ENCODE measurements at places on chromosomes 1 and 21.
A peak's percentile ranks its signal among the peaks of the same experiment; 100 is the strongest.

DNA sequence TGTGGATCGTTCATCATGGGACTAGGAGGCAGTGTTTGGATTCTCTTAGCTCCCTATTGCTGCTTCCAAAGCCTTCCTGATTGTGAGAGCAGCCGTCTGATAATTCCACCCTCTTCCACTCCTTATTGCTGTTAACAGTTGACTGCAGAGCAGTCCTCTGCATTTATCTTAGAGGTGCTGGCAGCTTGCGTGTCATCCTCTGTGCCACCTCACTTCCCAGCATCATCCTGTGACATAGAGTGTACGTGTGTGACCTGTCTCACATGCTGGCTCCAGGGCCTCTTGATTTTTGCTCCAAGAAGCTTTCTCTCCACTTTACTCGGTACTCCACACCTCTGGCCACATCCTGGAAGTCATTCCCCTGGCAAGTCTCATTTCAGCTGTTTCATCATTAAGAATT lies 53.0 kb upstream of the DYNLT5 start:
- no peak for DNase-seq

- peak; percentile 37 for DNase-seq
Measured at GRCh38 chr1:101509370-101509769, 272.6 kb downstream of the S1PR1 start.

DNA sequence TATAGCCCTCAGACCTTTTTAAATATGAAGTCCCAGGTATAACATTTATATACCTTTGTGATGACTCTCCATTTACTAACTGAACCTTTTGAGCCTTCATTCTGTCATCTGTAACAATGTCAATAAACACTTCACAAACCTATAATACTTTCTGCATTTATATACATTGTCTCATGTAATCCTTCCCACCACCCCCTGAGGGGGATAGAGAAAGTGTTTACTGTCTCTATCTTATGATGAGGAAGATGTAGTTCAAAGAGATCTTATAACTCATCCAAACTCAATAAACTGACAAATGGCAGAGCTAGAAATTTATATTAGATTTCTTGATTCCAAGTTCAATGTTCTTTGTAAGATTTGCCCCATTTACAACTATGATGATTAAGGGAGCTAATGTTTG lies 48.3 kb upstream of the CR2 start:
- no peak for DNase-seq

DNA sequence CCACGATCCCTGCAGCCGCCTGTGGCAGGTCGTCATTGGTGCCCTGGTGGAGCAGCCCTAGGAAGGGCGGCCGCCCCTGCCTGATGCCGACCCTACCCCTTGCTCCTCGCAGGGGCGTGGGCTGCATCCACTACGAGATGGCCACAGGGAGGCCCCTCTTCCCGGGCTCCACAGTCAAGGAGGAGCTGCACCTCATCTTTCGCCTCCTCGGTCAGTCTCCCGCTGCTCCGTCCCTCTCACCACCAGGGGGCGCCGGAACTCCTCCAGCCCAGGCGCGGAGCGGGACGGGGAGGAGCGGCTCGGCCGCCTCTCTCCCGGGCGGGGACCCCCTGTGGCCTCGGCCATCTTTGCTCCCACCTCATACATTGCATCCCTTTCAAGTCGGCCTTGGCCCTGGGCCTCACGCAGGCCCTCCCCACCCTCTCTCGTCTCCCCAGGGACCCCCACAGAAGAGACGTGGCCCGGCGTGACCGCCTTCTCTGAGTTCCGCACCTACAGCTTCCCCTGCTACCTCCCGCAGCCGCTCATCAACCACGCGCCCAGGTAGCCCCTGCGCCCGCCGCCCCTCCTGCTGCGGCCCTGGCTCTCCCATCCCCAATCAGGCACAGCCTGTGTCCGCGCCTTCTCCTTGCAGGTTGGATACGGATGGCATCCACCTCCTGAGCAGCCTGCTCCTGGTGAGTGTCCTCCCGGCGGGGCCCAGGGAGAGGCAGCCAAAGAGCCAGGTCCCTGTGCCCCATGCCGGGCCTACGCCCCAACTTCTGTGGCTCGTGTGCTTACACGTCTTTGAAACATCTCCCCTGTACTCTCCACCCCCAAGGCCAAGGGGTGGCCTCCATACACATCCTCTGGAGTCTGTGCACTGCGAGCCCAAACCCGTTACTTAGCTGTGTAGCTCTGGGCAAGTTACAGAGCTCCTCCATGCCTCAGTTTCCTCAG lies 24.7 kb downstream of the CDK18 start:
- peak; percentile 94 for DNase-seq

GRCh38 chr1:112533029-112533428 lies 24.3 kb downstream of the WNT2B start:
- DNase-seq, result no peak

- no peak for DNase-seq
Measured at GRCh38 chr21:40371329-40371728, 475.6 kb downstream of the DSCAM start.

DNA sequence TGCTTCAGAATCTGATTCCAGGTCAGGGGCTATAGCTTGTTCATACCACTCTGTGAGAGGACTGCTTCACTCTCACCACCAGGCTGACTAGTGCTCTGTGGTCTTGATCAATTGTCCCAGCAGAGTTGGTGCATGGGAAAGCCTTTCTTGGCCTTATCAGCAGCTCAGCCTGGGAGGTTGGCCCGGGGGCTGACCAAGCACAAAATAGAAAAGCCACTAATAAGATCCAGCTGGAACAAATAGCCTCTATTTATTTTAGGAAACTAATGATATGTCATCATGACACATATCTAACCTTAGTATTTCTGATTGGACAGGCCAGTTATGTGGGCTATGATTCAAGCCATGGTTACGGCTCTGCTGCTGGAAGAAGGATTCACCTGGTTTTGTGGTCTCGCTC lies 134.2 kb downstream of the GDAP2 start:
- DNase-seq, result no peak

- no peak for DNase-seq
Measured at GRCh38 chr1:42999308-42999707, 40.6 kb upstream of the SLC2A1 start.

- no peak for DNase-seq
Measured at GRCh38 chr1:3767328-3767925, 5.1 kb upstream of the SMIM1 start.

DNA sequence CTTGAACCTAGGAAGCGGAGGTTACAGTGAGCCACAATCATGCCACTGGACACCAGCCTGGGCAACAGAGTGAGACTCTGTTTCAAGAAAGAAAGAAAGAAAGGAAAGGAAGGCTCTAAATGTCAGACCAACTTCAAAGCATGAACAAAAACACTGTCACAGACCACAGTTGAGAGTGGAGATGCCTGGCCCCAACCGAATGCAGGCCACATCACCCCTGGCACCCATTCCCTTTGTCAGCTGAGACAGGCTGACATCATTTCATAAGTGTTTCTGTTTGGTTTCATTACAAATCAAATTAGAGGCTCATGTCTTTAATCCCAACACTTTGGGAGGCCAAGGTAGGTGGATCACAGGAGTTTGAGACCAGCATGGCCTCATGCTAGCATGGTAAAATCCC lies 28.6 kb upstream of the NADK start:
- DNase-seq, result no peak

DNA sequence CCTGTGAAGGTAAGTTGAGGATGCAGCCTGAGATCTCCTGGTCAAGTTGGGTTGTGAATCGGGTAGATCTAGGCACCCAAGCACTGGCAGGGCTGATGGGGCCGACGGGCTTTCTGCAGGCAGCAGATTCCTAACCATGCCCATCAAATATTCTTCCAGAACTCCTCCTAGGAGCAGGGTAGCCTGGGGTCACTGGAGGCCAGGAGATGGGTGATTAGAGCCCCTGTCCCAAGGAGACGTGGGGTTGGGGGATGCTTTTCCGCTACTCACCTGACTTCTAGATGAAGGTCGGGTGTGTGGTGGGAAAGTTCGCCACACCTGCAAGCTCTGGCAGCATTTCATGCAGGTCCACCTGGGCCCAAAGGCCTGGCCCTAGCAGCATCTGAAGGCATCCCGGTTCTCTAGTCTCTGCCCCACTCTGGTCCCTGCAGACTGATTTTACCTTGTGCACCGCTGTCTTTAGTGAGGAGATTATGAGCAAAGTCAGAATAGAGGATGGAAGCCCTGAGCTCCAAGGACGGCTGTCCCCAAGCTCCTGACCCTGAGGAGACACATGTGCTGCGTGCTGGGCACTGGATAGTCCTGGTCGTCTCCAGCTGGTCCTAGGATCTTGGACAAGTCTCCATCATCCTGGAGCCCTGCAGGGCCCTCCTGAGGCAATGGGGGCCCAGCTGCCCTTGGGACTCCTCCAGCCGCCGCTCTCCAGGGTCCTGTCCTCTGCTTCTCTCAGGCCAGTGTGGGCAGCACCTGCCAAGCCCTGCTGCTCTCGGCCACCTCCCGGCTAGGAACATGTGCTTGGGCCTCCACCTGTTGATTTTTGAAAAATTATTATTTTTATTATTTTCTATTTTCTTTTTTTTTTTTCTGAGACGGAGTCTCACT lies 21.8 kb upstream of the C2CD2 start:
- no peak for DNase-seq

DNA sequence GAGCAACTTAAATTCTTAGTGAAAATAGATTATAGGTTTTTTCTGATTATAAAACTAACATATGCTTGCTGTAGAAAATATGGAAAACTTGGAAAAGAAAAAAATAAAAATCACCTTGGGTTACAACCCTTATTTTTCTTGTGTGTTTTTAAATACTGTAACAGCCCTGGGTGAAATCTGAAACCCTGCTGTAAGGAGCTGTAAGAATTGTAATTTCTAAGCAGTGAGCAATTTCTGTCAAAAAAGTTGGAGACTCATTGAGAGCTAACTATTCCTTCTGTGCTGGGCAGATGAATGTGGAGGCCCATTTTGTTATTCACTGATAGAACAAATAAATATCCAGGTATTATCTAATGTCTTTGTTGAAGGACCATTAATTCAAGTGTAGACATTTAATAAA lies 42.6 kb downstream of the ADCY10 start:
- DNase-seq, result no peak

DNA sequence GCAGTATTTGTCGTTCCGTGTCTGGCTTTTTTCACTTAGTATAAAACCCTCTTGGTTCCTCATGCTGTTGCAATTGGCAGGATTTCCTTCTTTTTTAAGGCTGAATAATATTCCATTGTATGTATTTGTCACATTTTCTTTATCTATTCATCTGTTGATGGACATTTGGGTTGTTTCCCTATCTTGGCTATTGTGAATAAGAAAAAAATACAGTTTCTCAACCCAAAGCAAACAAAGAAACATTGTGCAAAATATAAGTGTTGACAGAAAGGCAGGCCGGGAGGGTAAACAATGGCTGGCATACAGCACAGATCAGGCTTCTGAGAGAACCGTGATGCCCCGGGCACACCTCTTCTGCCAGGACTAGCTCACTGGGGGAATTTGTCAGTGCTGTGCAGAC lies 26.9 kb downstream of the NENF start:
- DNase-seq, result no peak

GRCh38 chr1:101150670-101151069 lies 86.1 kb upstream of the S1PR1 start:
- DNase-seq, result no peak
